Stimulated activated CD4-positive, alpha-beta T cell treated with anti-CD3 and anti-CD28 coated beads, Interleukin-12 subunit alpha, Interleukin-12 subunit beta, amount 100 ng/mL, for 24 hours (primary cell): ENCODE measurements at places on chromosomes 2 and 18.

- no peak for DNase-seq
These were observed 20.3 kb downstream of the KCNK3 start for GRCh38 chr2:26712486-26713465.

DNA sequence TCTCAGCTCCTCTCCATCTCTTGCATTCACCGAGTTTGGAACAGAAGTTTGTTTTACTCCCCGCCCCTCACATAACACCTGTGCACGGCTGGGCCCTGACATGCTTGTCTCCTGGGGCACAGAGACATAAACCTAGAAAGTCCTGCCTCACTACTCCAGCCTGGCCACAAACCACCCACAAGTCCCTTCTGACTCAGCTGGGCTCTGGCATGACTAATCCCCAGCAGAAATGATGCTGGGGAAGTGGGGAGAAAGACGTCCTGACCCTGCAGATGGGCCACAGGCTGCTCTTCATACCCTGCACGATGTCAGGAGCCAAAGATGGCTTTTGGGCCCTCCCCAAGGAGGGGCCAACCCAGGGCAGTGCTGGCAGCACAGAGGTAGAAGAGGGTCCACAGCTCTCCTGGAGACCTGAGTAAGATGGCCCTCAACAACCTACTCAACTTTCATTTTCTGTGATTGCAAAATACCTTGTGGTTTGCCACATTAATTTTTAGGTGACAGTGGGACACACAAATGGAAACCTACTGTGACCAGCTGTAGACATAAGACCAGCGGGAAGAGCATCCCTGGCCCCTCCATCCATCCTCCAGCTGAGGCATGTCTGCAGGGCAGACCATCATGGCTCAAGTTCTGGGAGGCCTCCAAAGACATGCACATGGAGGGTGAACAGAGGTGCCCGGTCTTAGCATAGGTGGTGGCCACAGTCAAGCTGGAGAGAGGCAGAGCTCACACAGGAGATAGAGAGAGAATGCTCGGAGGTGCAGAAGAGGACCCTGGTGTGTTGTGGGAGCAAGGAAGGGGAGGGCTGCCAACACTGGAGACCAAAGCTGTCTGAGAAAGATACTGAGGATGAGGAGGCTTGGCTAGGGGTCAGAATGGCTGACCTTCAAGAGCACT lies 40.0 kb downstream of the DNMT3A start:
- DNase-seq = peak; percentile 43

GRCh38 chr2:112760149-112760548 lies 4.3 kb downstream of the CKAP2L start:
- DNase-seq = no peak

GRCh38 chr2:238949710-238950345 lies 101.9 kb downstream of the TWIST2 start:
- no peak for DNase-seq

DNA sequence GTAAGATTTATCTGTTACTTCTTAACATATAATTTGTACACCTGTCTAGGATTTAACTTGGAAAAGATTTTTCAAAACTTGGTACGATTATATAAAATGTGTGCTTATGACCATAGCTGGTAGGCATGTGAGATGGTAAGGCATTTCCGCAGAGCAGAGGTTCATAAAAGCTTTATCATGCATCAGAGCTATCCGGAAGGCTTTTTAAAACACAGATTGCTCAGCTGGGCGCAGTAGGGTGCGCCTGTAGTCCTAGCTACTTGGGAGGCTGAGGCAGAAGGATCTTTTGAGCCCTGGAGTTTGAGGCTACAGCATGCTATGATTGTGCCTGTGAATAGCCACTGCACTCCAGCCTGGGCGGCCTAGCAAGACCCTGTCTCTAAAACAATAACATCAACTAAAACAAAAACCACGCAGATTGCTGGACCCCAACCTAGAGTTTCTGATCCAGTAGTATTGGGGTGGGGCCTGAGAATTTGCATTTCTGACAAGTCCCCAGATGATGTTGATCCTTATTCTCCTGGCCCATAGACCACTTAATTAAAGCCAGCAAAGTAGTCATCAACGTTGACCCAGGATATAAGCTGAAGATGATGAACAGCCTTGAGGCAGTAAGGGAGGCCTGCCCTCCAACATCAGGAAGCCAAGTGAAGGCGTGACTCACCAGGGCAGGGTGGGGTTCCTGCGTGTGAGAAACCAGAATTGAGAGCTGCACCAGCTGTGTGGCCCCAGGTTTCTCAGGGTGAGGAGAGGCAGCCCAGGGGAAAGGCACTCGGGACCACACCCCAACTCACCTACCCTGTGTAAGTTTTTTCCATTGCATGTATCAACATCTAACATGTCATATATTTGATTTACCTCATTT lies 21.6 kb upstream of the SLC20A1 start:
- DNase-seq = peak; percentile 67

GRCh38 chr2:142629193-142629592 lies 248.3 kb upstream of the KYNU start:
- no peak for DNase-seq

- DNase-seq = no peak
These were observed 31.3 kb downstream of the REV1 start for GRCh38 chr2:99458529-99458928.

- DNase-seq = no peak
These were observed 422.1 kb upstream of the SETBP1 start for GRCh38 chr18:44258576-44258975.

DNA sequence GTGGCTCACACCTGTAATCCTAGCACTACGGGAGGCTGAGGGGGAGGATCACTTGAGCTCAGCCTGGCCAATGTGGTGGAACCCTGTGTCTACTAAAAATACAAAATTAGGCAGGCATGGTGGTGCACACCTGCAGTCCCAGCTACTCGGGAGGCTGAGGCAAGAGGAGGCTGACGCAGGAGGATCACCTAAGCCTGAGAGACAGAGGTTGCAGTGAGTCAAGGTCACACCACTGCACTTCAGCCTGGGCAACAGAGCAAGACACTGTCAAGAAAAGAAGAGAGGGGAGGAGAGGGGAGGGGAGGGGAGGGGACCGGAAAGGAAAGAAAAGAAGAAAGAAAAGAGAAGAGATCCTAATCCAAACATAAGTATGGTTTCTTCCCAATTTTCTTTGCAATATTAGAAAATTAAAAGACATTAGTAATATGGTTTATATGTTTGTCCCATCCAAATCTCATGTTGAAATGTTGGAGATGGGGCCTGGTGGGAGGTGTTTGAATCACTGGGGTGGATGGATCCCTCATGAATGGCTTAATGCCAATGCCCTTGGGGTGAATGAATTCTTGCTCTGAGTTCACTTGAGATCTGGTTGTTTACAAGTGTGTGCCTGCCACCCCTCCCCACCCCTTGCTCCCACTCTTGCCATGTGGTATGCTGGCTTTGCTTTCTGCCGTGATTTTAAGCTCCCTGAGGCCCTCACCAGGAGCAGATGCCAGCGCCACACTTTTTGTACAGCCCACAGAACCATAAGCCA lies 50.7 kb downstream of the TRIP12 start:
- DNase-seq = no peak

DNA sequence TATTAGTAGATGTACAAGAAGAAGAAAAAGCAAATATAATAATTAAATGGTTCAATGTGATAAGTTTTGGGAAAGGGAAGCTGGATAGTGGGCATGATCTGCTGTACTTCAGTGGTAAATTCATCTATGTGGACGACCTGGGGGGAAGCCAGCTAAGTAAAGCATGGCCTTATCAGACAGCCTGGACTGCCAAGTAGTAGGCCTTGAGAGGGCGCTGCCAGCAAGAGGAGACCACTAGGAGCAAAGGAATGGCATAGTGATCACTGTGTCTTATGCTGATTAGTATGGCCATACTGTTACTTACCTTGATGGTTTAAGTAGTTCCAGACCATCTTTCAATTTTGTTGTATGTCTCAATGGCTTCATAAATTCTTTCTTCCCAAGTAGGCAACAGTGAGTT lies 287.6 kb downstream of the SETBP1 start:
- no peak for DNase-seq

DNA sequence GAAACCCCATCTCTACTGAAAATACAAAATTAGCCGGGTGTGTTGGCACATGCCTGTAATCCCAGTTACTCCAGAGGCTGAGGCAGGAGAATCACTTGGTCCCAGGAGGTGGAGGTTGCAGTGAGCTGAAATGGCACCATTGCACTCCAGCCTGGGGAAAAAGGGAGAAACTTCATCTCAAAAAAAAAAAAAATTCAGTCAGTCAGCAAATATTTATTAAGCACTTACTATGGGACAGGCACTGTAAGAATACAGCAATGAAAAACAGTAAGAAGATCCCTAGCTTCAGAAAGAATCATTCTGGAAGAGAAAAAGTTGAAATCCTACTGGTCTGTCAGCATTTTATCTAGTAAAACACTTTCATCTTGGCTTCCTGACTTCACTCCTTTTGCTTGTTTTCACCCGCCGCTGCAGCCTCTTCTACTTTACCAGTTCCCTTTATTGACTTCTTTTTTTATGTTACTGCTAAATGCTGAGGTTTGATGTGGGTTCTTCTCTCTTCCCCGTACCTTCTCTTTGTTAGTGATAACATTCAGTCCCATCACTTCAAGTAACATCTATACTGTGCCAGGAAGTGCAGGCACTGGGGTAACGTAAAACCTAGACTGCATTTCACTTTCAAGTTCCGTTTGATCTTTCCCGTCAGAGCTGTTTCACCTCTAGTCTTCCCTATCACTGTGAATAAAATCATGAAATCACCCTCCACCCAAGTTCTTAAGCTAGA lies 10.8 kb upstream of the TAF4B start:
- DNase-seq = no peak

GRCh38 chr18:45566025-45566740 lies 49.1 kb upstream of the SLC14A2 start:
- no peak for DNase-seq
